ENCODE measurements at places on chromosomes 2 and 18.

GRCh38 chr18:64110692-64111480 lies 38.0 kb downstream of the LINC00305 start:
- DNase-seq, result no peak

- DNase-seq, result no peak
These were observed 33.0 kb downstream of the COPS8 start for GRCh38 chr2:237118561-237119155.

- DNase-seq, result no peak
These were observed 3.9 kb upstream of the WDSUB1 start for GRCh38 chr2:159290289-159290907.

GRCh38 chr18:45828917-45829811 lies 3.7 kb downstream of the SIGLEC15 start:
- no peak for DNase-seq

GRCh38 chr2:28361991-28362710 lies 30.5 kb upstream of the FOSL2 start:
- DNase-seq, result no peak

DNA sequence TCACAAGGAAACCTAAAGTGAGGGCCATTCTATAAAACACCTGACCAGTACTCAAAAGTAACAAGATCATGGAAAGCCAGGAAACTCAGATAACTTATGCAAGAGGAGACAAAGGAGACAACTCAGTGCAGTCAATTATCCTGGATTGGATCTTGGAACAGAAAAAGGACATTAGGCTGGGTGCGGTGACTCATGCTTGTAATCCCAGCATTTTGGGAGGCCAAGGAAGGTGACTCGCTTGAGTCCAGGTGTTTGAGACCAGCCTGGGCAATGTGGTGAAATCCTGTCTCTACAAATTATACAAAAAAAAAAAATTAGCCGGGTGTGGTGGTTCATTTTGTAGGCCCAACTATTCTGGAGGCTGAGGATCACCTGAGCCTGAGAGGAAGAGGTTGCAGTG lies 424.5 kb upstream of the SPRED2 start:
- DNase-seq, result no peak

GRCh38 chr2:110752871-110753270 lies 20.5 kb downstream of the ACOXL start:
- DNase-seq, result no peak

DNA sequence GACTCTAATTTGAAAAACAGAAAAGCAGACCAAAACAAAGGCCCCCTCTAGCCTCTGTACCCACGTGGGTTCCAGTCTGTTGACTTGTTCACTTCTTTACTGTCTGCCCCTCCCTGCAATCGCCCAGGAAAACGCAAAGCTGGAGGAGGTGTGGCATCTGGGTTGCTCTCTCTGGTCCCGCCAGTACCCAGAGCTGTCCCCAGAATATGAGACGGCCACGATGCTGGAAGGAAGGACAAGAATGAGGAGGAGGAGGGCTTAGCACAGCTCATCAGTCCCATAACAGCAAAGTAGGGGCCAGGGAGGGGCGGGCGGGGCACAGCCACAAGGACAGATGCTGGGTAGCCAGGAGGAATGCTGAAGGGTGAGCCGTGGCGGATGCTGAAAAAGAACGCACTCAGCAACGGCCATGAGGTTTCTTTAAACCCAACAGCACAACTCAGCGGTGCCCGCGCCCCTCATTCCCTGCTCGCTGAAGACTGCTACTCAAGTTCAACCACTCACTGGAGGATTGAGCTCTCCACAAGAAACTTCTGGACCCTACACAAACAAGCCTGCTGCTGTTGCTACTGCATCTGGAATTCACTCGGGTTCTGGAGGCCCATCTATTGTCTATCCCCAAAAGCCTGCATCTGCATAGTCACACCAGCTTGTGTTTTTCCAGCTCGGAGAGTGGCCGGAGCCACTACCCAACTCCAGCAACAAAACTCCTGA lies 187.7 kb downstream of the HDAC4 start:
- peak; percentile 29 for DNase-seq

- peak; percentile 63 for DNase-seq
These were observed 647 bp downstream of the PSME4 start for GRCh38 chr2:53969968-53970723.

GRCh38 chr18:69974365-69974764 lies 26.7 kb upstream of the CD226 start:
- DNase-seq, result no peak

DNA sequence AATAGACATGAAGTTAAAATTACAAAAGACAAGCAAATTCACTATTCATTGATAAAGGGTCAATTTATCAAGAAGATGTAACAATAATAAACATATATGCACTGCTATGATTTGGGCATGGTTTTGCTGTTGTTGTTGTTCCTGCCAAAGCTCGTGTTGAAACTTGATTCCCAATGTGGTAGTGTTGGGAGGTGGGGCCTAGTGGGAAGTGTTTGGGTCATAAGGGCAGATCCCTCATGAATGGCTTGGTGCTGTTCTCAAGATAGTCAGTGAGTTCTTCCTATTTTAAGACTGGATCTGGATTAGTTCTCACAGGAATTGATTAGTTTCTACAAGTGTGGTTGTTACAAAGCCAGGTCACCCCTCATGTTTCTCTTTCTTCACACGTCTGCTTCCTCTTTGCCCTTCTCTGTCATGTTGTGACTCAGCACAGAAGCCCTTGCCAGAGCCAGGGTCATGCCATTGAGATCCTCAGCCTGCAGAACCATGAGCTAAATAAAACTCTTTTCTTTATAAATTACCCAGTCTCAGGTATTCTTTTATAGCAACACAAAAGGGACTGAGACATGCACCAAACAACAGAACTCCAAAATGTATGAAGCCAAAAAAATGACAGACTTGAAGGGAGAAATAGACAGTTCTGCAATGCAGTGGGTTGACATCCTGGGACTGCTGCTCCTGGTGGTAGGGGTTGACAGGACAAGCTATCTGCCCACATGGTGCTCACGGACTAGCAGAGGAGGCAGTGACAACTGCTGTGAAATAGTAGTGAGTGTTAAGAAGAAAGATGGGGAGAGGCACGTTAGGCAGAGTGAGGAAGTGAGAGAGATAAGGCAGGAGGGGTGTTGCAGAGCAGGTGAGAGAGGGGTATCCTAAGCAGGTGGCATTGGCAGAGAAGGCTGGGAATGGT lies 18.6 kb upstream of the SKA1 start:
- DNase-seq, result no peak

GRCh38 chr18:47883771-47884413 lies 46.6 kb downstream of the SMAD2 start:
- no peak for DNase-seq

GRCh38 chr2:100264121-100264520 lies 58.2 kb downstream of the LONRF2 start:
- no peak for DNase-seq

- DNase-seq, result no peak
These were observed 63.4 kb upstream of the ZBTB7C start for GRCh38 chr18:48472610-48473009.

DNA sequence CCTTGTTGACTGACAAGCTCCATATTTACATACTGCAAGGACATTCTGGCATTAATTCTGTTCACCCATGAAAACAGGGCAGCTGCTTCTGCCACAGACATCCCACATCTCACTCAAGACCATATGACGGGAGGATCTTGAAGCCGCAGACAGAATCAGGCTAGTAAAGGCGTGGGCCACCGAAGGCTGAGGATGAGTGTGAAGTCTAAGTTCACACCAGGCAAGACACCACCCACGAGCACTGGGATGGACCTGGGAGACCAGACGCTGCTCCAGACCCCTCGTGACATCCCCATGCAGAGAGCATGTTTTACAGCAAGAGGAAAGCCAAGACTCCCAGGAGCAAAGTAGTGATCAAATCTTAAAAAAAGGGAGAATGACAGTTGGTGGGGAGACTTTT lies 3.2 kb downstream of the FHL2 start:
- DNase-seq, result no peak

GRCh38 chr18:6776188-6776587 lies 46.7 kb downstream of the ARHGAP28 start:
- DNase-seq, result no peak

DNA sequence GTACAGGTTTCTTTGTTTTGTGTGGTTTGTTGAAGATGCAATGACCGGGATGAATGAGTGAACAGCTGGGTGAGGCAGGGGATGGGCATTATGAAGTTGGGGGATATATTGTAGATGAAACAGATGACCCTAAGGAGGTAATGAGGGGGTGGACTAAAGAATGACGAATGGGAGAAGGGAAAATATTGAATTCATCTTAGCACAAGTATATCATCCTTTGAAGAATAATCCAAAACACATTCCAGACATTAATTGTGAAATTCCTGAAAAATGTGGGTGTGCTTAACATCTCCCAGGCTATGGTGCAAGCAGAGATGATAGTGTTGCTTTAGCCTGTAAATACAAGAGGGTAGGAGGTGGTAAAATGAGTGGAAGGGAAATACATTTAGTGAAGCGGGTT lies 5.8 kb downstream of the CRIM1 start:
- no peak for DNase-seq

GRCh38 chr18:3217948-3218647 lies 1.7 kb downstream of the MYOM1 start:
- no peak for DNase-seq

DNA sequence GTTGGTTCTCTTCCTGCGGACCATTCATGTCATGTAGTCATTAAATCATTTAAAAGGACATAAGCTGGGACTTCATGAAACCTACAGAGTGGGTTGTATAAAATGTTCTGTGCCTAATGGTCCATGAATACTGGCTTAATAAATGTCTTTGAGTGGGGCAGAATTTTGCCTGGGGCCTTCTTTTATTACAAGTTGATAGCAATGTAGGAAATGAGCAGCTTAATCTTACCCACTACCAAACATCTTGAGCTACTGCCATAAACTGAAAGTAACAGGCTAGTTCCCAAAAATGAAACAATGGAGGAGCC lies 130.9 kb downstream of the TMEM17 start:
- DNase-seq, result no peak

DNA sequence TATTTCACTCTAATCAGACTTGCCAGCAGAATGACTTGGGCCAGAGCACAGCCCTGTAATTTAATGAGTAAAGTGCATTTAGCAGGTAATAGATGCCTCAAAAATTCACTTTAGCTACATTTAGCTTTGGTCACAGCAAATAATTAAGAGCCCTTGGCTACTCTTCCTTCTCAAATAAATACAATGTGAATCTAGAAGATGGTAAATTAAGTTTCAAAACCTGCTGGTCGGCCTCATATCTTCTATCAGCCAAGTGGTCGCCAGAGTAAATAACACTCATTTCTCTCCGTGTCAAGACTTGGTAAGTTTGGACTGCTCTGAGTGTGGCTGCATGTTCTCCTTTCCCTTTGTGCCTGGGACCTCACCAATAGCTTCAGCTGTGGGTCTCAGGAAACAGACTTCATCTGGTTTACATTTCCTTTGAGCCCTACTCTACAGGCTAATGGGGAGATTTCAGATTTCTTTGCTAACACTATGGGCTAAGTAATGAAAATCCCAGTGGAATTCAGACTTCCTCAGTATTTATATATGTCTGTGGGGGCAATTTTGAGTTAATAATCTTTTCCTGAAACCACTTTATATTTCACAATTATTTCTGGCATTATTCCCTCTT lies 375.8 kb downstream of the RBM43 start:
- DNase-seq, result no peak

DNA sequence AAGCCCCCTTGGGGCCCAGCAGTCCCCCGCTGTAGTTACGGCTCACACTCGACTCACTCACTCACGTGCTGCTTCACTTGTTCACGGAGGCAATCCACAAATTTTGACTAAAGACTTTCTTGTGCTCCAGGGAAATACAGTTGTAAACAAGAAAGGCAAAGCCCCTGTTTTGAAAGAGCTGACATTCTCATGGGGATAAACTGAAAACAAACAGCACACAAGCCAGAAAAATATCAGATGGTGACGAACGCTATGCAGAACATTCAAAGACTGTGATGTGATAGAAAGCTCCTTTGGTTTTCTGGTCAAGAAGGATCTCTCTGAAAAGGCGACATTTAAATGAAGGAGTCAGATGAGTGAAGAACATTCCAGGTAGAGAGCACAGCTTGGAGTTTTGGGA lies 385.3 kb upstream of the SMIM21 start:
- no peak for DNase-seq

DNA sequence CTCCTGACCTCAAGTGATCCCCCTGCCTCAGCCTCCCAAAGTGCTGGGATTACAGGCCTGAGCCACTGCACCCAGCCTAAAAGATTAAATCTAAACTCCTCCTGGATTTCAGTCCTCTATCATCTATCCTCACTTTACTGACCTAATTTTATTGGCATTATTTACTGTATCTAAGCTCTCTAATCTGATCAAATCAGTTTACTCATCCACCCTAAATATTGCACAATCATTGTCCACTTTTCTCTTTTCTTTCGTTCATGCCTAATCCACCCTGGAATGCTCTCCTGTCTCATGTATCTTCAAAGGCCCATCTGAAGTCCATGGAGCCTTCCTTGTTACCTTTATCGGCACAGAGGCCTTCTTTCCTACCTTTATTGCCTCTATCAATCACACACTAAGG lies 31.6 kb upstream of the GPR155 start:
- no peak for DNase-seq

DNA sequence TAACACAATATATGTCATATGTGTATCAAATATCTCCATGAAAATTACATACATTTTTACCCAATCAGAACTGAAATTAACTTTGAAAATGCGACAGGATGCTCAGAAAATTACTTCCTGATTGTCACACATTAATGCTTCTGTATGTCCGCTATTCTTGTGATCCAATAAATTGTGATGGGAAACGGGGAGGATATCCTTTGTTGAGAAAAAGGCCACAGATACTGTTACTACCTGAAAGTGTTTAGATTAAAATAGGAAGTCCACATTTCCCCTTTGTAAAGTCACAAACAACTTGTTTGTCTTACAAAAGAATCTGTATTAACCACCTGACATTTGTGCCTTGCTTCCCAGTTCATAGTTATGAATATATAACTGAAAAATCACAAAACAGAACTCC lies 62.9 kb downstream of the NOL10 start:
- no peak for DNase-seq

DNA sequence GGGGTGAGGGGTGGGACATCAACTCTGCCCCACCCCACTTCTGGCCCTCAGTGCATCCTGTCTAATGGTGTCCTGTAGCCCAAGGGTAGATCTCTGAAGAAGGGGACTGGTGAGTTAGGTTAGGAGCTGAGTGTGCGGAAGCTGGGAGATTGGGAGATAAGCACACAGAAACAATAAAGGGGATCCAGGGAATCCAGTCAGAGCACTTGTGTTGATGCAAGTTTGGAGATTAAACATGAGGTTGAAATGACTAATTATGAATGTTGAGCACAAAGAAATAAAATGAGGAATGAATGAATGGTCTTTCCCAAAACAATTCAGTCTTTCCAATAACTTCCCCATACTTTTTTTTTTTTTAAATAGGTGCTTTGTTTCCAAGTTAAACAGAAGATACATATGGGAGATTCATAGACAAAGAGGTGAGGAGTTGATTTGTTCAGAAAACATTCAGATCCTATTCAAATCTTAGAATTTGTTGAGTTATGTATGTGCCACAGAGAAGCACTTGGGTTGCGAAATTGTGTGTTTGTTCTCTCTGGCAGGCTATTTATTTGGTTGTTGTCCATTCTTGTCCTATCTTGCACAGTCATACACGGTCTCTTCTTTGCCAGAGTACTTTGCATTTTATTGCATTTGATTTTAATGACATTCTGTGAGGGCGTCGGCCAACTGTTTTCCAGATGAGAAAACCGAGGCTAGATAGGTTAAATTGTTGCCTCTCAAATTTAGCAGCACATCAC lies 31.6 kb upstream of the NABP1 start:
- DNase-seq, result no peak

Data from Right ventricle myocardium superior (tissue), 1 donor.